ENCODE measurements at places on chromosomes 6 and 20. TPM values are rescaled to one million over a fixed set of nuclear protein-coding genes. Genes with fewer than 3 reads are reported as not detected.

The RAET1E gene
- not detected for total RNA-seq

- no peak for DNase-seq
- peaks cover 19% of the 10 kb centered on the region for H3K4me1 ChIP-seq
- no peaks in the 10 kb centered on the region for H3K36me3 ChIP-seq
- H3K4me3 ChIP-seq, result no peak overlapping the region
- H3K27ac ChIP-seq, result no peak overlapping the region
- H3K27me3 ChIP-seq, result no peaks in the 10 kb centered on the region
These were observed 459 bp downstream of the LBP start for GRCh38 chr20:38346741-38347140.

DNA sequence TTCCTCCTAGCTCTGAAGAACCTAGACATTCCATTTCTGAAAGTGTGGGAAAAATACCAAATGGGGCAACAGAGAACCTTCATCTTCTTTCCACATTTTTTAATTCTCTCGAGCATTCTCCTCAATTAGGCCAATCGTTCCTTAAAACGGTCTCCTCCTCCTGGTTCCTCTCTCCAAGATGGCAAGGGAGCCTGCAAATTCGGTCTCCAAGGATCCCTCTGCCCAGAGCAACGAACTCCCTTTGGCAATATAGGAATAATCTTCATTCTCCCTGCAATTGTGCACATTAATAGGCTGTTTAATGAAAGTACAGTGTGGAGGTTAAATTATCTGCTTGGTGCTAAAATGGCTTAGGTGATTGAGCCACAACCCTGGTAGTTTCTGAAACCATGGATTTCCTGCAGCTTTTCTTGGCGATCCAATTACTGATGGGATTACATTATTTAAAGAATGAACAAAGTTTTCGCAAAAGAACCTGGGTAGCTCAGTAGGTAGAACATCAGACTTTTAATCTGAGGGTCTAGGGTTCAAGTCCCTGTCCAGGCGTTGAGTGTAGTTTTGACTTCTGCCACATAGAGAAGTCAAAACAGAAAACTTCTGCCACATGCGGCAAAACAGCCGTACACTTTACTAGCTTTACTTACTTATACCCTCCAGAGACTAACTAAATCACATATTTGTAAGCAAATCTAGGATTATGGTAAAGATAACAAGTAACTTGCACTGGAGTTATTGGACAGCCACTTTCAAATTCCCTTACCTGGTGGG, 102.9 kb upstream of the ZNF184 start:
- no peak overlapping the region for H3K4me3 ChIP-seq
- no peak for DNase-seq
- no peak overlapping the region for H3K27ac ChIP-seq
- peaks cover 2% of the 10 kb centered on the region for H3K27me3 ChIP-seq
- no peaks in the 10 kb centered on the region for H3K4me1 ChIP-seq

The FRMD1 gene
- not detected for total RNA-seq

The SLC22A3 gene
- total RNA-seq, result not detected
